Activated CD8-positive, alpha-beta memory T cell treated with anti-CD3 and anti-CD28 coated beads for 24 hours (primary cell): ENCODE measurements at places on chromosomes 1 and 21.
A peak's percentile ranks its signal among the peaks of the same experiment; 100 is the strongest.

- no peak for DNase-seq
Observed at GRCh38 chr1:232471250-232471649, 158.7 kb downstream of the SIPA1L2 start.

- DNase-seq: peak; percentile 88
Observed at GRCh38 chr1:243849421-243850201, 432 bp downstream of the AKT3 start.

DNA sequence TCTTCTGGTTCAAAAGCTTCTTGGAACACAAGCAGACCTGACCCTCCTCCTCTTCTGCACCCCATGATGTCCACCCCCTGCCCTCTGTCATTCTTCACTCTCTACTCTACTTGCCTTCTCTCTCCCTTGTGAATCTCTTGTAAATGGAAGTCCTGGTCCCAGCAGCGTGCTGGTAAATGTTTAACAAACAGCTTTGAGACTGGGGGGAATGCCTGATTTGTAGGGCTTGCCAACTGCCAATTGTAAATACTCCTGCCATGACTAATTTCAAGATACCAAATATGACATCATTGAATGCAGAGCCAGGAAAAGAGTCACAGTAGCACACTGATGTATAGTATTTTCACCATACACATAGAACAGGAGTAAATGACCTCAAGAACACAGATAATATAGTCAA, 40.9 kb upstream of the LRRN2 start:
- DNase-seq: no peak

DNA sequence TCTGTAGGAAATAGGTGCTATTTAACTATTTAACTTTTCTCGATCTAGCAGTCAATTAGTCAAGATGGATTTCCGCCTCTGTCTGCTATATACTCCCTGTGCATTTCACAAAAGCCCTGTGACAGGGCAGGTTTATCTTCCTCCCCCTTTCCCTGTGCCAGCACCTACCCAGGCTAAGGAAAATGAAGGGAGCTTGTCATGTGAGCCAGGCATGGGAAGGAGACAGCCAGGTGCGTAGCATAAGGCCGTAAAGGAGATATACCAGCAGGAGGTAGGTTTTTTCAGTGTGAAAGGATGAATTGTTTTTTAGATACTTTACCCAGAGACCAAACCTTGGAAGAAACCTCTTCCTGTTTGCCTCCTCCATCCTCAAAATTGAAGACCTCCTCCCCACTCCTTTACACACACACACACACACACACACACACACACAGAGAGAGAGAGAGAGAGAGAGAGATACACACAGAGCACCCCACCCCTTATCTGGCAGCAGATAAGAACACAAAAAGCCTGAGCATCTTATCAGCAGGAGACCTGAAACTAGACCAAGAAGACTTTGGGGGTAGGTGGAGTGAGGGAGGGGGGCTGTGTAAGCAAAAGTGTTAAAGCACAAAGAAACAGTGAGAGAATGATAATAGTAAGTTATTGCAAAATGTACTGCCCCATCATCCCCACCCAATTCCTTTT, 12.0 kb upstream of the TARBP1 start:
- DNase-seq: no peak

- no peak for DNase-seq
Observed at GRCh38 chr1:231934797-231935196, 308.2 kb downstream of the DISC1 start.

- no peak for DNase-seq
Observed at GRCh38 chr1:97337250-97338030, 583.4 kb downstream of the DPYD start.

DNA sequence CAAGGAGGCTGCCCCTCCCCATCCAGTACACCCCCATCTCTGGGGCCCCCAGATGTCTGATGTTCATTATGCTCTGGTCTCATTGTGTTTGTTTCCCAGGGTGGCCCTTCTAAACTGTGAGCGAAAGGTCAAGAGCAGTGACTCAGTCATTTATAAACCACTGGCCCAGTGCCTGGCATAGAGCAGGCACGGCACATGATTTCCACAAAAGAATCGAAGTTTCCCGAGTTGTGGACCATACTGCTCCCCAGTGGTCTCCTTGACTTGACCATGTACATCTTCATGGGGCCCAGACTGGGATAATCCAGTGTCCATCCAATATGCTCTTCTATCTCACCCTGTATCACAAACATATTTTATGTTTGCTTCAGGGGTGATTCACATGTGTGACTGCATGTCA, 153.3 kb downstream of the NR5A2 start:
- no peak for DNase-seq

- no peak for DNase-seq
Observed at GRCh38 chr21:42042651-42043050, 28.5 kb upstream of the UMODL1 start.

- DNase-seq: no peak
Observed at GRCh38 chr1:233516732-233517131, 97.2 kb upstream of the KCNK1 start.

DNA sequence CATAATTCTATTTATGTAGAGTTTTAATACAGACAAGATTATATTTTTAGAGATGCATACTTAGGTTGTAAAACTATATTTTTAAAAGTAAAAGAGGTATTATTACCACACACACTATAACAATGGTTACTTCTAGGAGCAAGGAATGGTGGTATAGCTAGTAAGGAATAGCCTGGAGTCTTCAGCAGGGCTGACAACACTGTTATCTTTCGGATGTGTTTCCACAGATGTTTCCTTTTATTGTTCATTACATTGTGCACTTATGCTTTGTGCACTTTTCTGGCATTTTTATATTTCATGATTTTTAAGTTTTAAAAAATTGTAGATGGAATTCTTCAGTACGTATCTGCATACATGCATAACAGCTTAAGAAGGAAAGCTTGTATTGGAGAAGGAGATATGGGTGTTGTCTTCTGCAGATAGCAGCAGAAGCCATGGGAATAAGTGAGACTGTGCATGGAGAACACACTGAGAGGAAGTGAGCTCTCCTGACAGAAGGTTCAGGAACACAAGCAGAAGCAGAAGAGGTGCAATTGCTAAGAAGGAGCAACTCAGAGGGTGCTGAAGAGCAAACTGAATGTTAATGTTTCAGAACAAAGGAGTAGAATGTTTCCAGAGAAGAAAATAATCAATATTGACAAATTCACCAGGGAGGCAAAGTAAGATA, 91.8 kb downstream of the UCHL5 start:
- no peak for DNase-seq

GRCh38 chr21:42425591-42425990, 21.9 kb downstream of the UBASH3A start:
- no peak for DNase-seq
